Gastrocnemius medialis (tissue), 4 donors: ENCODE measurements at places on chromosomes 12 and 14.

- no peak for DNase-seq
Observed at GRCh38 chr12:6840330-6840729, 395 bp upstream of the GNB3 start.

DNA sequence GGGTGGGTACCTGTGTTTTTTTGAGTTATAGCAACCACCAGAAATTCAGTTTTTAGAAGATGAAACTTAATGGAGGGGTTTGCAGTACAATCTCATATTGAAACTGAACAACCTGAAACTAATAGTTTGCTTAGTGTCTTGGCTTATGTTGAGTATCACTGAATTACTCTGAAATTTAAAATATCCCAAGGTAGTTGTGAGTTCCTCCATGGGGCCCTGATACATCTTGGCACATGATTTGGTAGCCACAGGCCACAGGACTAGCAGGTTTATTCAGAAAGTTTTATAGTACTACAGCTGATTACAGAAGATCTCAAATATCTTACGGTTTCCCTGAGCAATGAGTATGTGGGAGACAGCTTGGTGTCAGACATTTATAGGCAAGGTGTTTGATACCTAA lies 10.4 kb downstream of the PTGES3 start:
- no peak for DNase-seq

- DNase-seq, result no peak
Observed at GRCh38 chr12:50221228-50222008, 54.2 kb upstream of the CERS5 start.

DNA sequence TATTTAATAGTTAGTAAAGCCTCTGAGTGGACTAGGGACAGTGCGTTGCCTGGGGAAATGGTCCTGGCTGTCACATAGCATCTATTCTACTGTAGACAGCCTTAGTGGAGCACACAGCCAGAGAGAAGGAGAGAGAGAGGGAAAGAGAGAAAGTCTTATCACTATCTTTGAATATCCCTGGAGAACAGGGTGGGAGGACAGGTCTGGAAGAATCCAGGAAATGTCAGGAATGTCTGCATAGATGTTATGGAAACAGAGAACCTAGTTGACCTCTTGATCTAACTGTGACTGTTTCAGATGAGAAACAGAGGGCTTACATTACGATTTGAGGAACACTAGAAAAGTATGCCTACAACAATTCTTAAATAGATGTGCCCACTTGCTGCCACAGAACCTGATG lies 92.8 kb downstream of the SLC15A5 start:
- DNase-seq, result no peak

- DNase-seq, result no peak
Observed at GRCh38 chr14:70078329-70078728, 110.4 kb downstream of the SLC8A3 start.

- no peak for DNase-seq
Observed at GRCh38 chr12:96195845-96196451, 1.8 kb downstream of the ELK3 start.

- DNase-seq, result no peak
Observed at GRCh38 chr12:81610955-81611889, 147.9 kb downstream of the PPFIA2 start.

DNA sequence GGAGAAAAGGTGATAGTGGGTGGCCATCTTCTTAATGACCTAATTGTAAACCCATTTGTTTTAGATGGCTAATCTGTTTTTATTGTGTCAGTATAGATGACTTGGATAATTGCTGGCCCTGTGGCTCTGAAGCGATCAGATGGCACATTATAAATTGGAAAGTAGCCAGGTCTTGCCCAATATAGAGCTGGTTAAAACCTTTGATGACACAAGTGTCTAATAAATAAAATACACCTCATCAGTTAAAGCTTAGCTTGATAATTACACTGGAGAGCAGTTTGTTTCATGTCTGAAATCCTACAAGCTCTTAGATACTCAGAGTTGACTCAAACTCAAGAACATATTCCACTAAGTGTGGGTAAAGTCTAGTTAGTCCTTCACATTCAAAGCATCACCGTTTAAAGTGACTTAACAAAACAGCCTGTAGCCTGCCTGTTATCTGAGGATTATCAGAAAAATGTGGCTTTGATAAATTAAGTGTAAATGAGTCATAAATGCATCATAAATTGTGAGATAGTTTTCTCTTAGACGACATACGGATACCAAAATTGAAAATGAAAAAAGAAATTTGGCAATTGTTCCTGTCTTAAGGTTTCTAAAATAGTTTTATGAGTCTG lies 280.9 kb downstream of the LRIG3 start:
- DNase-seq, result no peak

DNA sequence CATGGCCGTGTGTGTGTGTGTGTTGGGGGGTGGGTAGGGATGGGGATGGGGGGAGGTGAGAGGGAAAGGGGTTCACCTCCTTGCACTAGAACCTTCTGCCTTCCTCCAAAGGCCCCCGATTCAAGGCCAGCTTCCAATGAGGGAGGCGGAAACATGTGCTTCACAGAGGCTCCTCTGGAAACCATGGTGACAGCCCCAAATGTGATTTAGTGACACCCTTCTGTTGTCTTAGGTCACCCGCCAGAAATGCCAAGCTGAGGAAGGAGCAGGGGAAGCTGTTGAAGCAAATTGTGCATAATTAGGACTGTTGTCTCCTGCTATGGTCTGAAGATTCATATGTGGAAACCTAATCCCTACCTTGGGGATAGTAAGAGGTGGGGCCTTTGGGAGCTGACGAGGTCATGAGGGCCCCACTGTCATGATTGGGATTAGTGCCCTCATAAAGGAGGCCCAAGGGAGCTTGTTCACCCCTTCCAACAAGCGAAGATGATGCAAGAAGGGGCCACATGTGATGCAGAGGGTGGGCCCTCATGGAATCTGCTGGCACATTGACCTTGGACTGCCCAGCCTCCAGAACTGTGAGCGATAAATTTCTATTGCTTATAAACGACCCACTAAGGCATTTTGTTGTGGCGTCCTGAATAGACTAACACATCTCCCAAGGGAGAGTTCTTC lies 95.2 kb downstream of the AACS start:
- no peak for DNase-seq

GRCh38 chr14:99226687-99227086 lies 45.3 kb downstream of the BCL11B start:
- DNase-seq, result no peak

DNA sequence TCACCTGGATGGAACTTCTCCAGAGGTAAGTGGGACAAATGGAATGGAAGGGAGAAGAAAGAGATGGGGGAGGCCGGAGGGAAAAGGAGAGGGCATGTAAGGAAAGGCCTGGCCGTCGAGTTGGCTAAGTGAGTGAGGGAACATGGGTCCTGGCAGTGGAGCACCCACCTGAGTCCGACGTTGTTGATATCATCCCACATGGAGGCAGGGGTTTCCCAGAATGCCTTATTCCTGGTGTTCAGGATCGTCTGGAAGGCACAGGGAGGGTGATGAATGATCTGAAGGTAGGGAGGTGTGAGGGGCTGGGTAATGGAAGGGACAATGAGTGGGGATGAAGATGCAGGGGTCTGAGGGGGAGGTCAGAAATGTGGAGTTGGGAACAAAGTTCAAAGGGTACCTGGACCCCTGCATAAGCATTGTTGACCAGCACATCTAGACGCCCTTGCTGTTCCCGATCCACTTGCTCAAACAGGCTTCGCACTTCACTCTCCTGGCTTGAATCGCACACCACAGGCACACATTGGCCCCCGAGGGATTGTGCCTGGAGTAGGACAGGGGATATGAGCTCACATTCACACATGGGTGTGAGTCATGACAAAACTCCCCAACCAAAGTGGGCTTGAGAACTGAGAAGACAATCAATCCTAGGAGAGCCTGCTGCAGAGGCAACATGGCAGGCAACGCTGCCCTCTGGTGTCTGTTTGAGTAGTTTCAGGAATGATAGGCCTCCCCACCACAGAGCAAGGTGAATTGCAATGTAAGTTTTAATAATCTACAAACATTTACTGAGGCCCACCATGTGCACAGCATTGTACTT lies 3.0 kb downstream of the DHRS1 start:
- DNase-seq, result no peak

GRCh38 chr14:80390906-80391305 lies 179.6 kb upstream of the DIO2 start:
- DNase-seq, result no peak

DNA sequence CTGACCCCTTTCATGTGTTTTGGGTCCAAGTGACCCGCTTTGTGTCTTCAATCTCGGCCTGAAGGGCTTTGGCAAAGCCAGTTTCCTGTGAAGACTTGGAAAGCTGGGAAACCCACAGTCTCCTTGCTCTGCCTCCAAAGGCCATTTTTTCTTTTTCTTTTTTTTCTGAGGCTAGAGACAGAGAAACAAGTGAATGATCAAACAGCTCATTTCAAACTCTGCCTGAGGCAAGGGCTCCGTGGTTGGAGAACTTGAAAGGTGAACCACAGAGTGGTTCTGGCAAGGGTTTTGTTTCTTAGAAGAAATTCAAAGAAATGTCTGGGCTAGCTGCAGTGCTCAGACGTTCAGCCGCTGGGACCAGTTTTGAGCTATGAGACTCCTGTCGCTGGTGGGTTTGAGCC lies 62.7 kb downstream of the ERH start:
- no peak for DNase-seq

- no peak for DNase-seq
Observed at GRCh38 chr12:9227950-9228349, 19.8 kb upstream of the PZP start.

DNA sequence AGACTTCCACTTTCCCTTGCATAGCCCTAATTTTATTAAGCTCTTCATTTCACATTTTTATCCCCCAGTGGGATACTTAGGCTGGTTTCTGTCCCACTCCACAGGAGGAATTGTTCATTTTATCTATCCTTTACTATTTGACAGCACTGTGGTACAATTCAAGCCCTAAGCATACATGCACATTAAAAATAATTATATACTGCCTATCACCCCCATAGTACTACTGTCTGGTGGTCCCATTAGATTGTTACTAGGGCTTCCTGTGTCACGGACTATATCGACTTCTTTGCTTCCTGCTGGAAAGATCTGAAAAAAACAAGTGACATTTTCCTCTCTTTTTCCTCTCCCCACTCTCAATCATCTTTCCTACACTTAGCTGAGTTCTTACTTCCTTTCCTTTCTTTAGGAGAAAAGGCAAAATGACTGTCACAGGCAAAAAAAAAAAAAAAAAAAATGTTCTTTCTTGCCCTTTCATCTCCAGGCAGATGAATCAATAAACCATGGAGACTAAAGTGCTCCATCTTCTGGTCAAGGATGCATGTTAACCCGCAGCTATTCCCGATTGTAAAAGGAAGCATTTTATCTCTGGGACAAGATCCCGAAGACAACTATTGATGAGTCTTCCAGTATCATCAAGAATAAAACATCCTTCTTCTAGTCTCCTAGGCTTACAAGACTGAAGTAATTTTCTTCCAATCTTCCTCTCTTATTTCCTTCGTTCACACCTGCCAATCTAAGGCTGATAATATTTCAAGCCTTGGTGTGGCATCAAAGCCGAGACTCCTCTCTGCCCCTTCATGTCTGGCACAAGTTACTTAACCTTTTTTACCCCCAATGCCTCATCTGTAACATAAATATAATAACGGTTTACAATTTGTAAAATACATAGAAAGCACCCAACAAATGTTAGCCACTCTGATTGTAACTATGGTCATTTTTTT lies 94.4 kb upstream of the PLEKHG7 start:
- DNase-seq, result no peak

DNA sequence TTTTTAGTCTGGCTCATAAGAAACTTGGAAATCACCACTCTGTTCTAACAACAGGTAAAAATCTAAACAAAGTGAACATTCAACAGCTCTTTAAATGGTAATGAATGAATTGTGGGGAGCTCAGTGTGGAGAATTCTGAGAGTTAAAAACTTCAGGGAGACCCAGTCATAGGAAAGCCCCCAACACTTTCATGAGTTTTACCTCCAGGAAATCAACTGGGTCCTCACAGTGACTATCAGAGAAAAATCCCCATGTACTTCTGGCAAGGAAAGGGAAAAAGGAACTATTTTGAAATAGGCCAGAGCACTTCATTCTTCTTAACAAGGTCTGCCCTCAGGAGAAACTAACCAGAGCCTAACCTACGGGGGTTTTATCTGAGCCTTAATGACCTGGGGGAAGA lies 134.7 kb downstream of the CMAS start:
- DNase-seq, result no peak

- DNase-seq, result peak; percentile 77
Observed at GRCh38 chr12:122080149-122081082, 1.9 kb downstream of the MLXIP start.

GRCh38 chr14:104721505-104722431 lies 2.3 kb upstream of the ADSS1 start:
- DNase-seq, result peak; percentile 97

- no peak for DNase-seq
Observed at GRCh38 chr14:86708846-86709339, 1178.9 kb downstream of the FLRT2 start.

GRCh38 chr12:32801269-32801980 lies 45.7 kb upstream of the YARS2 start:
- no peak for DNase-seq

DNA sequence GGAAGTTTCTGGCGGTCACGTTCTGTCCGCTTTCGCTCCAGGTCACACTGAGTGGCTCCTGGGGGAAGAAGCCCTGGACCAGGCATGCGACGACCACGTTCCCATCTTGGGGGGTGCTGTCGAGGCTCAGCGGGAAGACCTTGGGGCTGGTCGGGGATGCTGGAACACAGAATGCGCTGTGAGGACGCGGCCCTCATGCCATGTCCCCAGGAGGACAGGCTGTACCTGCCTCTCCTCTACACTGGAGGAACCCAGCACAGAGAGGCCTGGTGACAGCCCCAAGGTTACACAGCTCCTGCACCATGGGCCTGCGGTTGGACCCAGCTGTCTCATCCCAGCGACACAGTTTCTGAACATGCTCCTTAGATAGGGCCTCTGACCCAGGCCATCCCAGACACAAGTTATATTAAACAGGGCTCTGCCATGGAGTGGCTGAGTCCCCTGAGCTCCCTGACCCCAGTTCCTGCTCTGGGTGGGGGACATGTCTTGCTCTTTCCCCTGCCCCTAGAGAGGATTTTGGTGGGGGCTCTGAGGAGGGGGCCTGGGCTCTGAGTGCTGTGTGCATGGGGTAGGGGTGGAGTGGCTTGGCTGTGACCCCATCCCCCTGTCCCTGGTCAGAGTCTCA lies 62.0 kb downstream of the TMEM121 start:
- no peak for DNase-seq

GRCh38 chr12:47811581-47812484 lies 7.9 kb downstream of the HDAC7 start:
- no peak for DNase-seq

DNA sequence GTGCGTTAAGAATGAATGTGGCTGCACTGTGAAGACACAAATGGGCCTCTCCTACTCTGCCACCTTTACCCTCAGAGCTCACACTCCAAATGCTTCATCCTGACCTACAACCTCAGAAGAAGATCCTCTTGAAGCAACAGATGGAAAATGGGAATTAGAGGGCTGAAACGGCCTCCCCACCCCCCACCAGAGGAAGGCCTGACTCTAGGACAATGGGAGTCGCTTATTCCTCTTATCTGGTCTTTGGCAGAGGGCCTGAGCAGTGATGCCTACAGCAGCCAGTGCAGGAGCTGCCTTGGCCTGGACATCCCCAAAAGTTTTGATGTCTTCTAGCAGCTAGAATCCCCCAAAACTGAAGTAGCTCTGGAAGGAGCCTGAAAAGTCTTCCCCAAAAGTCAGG lies 29.2 kb downstream of the BTBD7 start:
- no peak for DNase-seq

- DNase-seq, result no peak
Observed at GRCh38 chr14:51069055-51069454, 25.9 kb downstream of the TRIM9 start.
